Gastroesophageal sphincter (tissue), 4 donors: ENCODE measurements at places on chromosomes 16 and 17.
A peak's percentile ranks its signal among the peaks of the same experiment; 100 is the strongest.

DNA sequence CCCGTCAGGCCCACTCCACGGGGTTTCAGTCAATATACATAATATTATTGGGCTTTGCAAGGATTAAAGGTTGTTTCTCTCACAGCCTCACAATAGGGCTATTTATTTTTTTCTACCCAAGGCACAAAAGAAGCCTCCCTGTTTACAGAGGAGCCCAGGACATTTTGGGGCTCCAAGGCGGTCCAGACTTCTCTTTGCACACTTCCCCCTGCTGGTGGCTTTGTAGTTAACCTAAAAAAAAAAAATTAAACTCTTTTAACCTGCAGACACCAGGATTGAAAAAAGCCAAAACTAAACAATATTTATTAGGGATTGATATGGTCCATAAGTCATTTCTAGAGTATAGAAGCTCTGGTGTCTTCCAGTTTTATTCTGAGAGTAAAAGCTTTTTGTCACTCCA, 169.7 kb upstream of the ZFHX3 start:
- no peak for ATAC-seq

GRCh38 chr17:27226611-27227230, 67.2 kb upstream of the WSB1 start:
- no peak for ATAC-seq

DNA sequence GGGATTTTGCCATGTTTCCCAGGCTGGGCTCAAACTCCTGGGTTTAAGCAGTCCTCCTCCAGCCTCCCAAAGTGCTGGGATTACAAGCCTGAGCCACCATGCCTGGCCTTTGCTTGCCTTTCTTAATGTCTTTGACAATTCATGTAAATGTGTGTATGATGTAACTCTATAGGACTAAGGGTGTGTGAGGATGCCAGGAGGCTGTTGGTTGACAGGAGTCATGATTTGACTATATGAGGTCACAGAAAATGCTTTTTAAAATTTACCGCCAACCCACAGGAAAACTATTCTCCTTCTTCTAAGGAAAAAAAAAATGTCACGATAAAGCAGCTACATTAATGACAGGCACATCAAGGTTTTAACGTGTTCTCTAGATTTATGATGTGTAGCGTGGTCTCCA, 118.8 kb downstream of the WWOX start:
- ATAC-seq: no peak

DNA sequence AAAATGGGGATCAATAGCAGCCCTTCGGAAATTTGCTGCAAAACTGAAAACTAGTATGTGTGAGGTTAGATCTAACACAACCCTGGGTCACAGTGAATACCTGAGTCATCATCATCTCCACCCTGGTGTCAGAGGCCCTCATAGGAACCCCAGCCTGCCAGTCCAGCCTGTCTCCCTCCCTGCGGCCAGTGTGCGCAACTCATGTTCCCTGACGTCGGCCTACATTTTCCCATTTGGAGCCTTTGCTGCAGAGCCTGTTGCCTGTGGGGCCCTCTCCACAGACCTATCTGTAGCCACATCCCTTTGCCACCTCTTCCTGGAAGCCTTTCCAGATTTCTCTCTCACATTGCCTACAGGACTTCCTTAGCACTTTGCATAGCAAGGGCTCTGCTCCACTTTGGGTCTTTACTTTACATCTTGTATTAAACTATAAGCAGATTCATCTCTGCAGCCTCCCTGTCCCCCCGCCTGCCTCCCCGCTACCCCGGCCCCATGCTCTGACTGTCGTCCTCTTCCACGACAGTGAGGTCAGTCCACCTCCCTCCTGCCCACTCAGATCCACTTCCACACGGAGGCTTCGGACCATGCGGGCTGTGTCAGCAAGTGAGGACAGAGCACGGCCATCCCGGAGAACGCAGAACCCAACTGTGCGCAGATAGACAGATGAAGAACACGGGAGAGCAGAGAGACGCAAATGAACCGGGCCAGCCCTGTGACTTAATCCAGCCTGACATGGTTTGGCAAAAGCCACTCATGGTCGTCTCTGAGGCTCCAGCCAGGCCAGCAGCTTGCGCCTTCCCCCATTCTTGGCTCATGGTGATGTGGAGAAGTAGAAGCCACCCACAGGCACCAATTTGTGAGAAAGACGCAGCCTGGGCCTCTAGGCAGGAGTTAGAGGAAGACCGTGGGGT, 31.0 kb downstream of the NGFR start:
- ATAC-seq: no peak

DNA sequence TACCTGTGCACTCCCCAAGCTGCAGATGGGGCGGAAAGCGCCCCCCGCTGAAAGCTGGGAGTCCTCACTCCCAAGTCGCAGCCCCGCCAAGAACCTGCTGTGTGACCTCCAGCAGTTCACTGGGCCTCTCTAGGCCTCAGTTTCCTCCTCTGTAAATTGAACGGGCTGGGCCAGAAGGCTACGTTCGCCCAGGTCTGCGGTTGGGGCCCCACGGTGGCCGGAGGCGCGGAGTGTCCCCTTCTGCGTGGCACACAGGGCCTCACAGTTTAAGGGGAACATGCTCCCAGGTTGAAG, 628 bp downstream of the GALK1 start:
- no peak for ATAC-seq

- ATAC-seq: peak; percentile 54
These were observed 155.7 kb downstream of the SOCS1 start for GRCh38 chr16:11100239-11100750.

- no peak for ATAC-seq
These were observed 41.6 kb downstream of the MARF1 start for GRCh38 chr16:15601212-15601879.

DNA sequence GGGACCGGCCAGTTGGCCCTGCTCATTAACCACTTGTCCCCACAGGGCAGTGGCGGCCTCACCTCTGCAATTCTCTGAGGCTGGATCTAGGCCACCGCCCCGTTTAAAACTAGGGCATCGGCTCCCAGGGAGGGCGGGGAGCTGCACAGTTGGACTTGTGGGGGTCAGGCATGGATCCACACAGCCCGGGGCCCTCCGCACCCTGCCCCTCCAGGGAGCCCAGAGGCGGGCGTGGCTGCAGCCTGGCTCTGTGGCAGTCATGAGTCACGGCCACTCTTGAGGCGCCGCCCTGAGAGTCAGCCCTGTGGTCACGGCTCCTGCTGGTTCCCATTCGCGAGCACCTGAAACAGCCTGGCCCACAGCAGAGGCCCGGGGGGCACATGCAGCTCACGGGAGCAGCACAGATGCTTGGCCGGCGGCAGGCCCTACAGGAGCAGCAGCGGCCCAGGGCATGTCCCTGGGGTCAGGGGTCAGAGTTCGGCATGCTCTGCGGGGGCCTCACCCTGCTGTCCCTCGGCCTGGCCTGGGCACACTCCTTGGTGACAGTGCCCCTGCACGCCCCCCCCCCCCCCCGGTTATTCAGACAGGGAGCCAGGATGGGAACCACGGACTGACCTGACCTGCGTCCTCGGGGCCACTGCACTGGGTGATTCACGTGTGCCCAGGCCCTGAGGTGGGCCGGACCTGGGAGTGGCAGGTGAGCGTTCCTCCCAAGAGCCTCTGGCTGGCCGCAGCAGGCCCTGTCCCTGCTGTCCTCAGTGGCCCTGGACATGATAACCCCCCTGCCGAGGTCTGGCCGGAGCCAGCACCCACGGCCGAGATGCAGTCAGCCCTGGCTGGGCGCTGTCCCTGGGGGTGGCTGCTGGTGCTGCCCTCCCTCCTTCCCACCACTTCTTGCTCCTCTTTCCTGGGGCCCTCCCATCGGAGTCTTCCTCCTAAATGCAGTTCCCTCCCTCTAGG, 8.2 kb downstream of the CAPN15 start:
- peak; percentile 56 for ATAC-seq

- peak; percentile 26 for ATAC-seq
These were observed 3.7 kb upstream of the CNP start for GRCh38 chr17:41962768-41963434.

GRCh38 chr16:50863644-50864144, 121.8 kb downstream of the CYLD start:
- ATAC-seq: no peak
